HT1080 (cell line): ENCODE measurements at places on chromosomes 1 and 21.
A peak's percentile ranks its signal among the peaks of the same experiment; 100 is the strongest.

DNA sequence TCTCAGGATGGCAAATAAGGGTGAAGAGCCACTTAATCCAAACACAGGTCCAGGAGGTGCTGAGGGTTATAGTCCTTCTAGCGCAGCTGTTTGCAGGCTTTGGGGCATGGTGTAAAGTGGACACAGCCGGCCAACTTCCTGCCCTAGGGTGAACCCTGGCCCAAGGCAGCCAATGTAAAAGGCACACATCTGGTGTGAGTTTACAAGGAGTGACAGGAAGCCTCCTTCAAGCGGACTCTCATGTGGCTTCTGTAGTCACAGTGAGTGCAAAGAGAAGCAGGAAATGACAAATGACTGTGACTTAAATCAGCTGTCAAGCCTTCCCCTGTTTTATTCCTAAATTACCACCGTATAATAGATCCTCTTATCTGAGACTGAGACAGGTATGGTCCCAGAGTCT, 213.0 kb downstream of the CRB1 start:
- DNase-seq = peak; percentile 47

DNA sequence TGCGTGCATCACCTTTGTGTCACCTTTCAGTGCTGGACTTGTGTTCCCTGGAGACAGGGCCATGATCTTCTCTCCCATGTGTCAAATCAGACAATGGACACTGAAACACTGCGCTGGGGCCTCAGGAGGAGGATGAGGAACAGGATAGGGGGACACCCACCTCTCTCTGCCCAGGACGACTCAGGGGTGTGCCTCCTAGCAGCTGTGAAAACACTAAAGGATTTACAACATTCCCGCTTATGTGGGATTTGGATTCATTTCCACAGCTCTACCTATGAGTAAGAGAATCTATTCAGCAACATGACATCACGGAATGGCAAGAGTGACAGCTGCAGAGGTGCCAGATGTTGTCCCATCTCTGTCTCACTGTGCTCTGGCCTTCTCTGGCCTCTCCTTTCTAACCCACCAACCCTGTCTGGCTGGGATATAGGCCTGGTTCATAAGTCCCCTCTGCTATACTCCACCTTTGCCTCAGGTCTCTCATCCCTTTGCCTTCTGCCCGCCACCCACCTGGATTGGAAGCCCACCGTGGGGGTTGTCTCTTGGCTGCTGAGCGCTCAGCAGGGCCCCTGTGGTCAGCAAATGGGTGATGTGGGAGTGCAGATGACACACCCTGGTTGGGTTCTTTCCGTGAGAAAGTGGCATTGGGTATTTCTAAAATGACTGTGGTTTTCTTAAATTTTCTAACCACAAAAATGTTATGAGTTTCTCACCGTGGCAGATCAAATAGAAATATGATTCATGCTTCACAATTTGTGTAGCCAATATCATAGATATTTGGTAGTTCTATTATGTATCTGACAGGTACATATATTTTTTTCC, 47.1 kb upstream of the TLR5 start:
- peak; percentile 75 for DNase-seq

- no peak for DNase-seq
Observed at GRCh38 chr1:209810783-209811182, 4.8 kb upstream of the IRF6 start.

- peak; percentile 38 for DNase-seq
Observed at GRCh38 chr1:211326528-211327345, at the start of gene TRAF5. TSS of gene TRAF5 (plus strand) at chr1:211326833. CDS start at chr1:211353240, 26,407 bp downstream.

DNA sequence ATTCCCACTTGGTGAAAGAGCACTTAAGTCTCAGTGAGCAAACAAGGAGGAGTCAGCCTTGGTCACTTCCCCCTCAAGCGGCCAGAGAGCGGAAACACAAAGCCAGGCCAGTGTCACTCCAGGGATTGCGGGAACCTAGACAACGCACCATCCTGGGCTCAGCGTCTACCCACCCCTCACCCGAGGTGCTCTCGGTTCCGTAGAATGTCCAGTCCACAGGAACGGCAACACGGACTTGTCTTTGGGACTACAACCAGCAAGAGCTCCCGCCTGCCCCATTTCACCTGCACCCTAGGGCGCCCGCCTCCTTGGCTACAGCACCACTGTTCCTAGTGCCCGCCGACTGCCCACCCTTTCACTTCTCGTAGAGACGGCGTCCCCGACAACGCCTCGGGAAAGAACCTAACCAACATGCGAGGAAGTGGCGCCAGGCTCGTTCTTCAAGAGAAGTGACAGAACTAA, 509 bp downstream of the GDAP2 start:
- DNase-seq = peak; percentile 66

- DNase-seq = no peak
Observed at GRCh38 chr1:203187689-203188264, 1.3 kb upstream of the CHI3L1 start.

DNA sequence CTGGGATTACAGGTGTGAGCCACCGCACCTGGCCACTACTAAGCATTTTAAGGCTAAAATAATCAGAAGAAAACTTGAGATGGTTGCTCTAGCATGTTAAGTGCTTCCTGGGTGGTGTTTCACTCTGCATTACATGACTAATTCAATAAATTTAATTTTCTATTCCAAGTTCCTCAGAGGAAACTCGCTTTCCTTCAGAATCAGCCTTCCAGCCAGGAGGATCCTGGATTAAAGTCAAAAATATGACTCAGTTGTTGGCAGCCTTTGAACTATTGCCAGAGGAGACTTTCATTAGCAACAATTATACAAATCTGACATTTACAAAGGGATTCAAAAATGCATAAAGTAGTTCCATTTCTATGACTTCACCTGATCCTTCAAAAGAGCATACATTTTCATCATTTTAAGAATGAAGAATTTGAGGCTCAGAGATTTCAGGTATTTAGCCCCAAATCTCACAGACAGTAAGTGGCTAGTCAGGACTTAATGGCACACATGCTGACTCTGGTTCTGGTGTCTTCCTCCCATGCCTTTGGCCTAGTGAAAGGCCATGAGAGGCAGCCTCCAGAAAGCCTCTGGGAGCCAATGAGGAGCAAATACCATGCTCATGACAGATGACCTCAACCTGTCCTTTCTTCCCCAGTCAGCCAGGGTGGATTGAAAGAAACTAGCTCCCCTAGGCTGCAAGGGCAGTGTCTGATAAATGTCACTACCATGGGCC, 115.7 kb downstream of the MAP3K21 start:
- DNase-seq = peak; percentile 43
